ENCODE measurements at places on chromosomes 5 and 9.

DNA sequence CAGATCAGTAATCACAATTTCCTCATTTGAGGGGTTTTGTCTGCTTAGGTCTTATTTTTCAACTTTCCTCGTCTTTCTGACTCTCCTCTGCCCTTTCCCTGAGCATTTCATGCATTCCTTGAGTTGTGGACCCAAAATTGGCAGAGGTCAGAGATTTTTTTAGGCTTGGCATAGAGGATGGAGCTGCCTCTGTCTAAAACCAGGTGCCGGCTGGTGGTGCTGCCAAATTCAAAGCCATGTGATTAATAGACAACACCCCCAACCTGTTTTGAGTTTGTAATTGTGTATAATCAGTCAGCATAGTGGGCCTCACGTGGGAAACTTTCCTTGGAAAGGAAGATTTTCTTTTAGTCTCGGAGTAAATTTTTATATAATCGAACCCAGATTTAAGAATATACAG lies 39.6 kb downstream of the TJP2 start:
- DNase-seq = no peak

DNA sequence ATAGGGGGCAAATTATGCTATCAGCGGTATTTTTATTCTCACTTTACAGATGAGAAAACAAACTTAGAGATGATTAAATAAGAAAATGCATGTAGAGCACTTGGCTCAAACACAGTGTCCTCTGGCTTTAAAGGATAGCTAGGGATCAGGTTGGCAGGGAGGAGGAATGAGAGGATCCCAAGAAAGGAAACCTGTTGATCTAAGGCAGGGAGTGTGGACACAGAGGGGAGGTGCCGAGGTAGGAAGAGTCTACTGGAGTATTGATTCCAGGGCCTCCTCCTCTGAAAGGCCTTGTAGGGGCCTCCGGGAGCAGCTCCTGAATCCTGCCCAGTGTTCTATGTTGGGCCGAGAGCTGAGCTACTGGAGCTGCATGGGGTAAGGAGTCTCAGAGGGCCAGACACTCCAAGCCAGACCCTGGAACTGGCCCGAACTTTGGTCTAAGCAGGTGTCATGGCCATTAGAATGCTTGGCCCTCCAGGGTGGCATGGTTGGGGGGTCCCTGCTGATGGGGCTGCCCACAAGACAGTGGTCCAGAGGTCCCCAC lies 30.4 kb upstream of the TCF7 start:
- peak; percentile 29 for DNase-seq

DNA sequence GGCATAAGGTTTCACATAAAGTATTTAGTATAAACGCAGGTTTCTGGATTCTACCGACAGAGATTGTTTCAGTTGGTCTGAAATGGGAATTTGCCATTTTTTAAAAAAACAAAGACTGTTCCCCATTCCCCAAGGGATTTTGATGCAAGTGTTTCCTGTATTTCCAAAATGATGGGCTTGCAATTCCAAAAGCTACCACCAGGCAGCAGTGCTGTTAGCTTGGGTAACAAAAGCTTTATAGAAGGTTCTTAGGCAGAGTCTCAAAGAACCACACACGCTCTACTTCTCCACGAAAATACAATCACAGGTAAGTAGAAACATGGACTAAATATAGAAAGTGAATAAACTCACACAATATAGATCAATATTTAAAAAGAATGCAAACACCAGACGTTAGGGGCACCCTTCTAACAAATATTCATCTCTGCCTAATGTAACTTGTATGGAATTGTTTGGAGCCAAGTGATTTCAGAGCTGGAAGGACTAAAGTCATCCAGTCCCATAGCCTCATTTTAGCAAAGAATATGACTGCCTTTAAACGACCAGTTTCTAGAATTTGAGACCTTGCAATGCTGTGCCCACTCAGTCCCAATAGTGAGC lies 154.3 kb downstream of the SPOCK1 start:
- DNase-seq = no peak

- DNase-seq = no peak
Observed at GRCh38 chr9:79353856-79354520, 217.8 kb upstream of the TLE4 start.

GRCh38 chr5:57172466-57173318 lies 1.2 kb upstream of the GPBP1 start:
- DNase-seq = peak; percentile 42

GRCh38 chr5:9547122-9547947 lies 1.5 kb upstream of the SEMA5A start:
- no peak for DNase-seq

DNA sequence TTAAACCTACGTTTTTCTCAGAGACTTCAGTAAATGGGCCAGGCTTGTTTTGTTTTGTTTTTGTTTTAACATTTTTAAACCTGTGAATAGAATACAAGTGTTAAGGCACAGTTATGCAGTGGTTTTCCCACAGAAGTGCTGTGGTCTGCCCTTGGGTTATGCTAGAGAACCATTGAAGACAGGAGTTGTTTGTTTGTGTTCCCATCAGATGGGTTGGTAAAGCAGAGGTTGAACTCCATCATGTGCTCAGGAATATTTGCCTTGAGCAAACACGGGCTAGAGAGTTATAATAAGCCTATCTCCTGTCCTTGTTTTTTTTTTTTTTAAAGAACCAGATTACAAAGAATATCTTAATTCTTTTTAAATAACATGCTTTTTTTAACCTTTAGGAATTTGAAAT lies 28.5 kb downstream of the RHOBTB3 start:
- no peak for DNase-seq

GRCh38 chr9:132312873-132313272 lies 41.9 kb downstream of the SETX start:
- DNase-seq = no peak

DNA sequence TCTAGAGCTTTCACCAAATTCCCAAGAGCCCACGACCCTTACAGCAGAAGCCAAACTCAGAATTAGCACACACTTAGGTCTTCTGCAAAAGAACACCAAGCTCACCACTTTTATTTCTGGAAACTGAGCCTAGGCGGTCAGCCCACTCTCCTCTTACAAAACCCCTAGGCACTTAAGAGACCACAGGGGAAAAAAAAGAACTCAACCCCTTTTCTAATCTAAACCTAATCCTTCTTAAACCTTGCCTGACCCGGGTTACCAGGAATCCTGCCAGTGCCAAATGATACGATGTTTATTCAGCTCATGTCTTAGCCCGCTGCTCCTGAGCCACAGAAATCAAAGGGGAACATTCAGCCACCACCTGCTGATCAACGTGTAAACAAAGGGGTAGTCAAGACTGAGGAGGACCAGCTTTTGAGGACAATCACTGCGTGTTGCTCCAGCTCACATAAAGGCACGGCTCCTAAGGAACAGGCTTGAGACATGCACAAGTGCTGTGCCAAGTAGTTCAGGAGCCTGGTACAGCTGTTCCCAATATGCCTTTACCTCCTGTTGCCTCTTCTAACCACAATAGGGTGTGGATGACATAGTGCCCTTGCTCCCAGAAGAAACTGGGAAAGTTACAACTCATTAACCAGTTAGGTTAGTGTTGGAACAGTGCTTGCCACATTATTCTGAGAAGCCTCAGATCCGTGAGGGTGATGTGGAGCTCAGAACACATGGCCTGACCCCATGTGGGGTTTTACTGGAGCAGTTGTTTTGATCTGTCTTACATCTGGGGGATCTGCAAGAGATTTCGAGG lies 49.3 kb downstream of the ZFAND5 start:
- no peak for DNase-seq
